ENCODE measurements at places on chromosomes 2 and 18.

DNA sequence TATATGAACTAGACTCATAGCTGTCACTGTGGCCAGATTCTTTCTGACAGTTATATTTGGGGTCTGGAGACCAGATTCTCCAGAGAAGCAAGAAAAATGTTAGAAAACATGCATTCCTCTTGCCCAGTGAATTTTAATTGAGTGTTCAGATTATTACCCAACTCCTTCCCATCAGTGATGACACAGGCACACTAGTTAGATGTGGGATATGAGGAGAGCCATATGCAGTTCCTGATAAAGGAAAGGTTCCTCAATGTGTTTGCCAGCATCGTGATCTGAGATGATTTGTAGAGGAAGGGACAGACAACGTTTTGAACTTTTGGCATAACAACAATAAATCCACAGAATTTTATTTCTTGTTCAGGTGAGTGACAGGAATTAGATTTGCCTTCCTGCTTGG lies 308.6 kb downstream of the PIEZO2 start:
- DNase-seq, result no peak

DNA sequence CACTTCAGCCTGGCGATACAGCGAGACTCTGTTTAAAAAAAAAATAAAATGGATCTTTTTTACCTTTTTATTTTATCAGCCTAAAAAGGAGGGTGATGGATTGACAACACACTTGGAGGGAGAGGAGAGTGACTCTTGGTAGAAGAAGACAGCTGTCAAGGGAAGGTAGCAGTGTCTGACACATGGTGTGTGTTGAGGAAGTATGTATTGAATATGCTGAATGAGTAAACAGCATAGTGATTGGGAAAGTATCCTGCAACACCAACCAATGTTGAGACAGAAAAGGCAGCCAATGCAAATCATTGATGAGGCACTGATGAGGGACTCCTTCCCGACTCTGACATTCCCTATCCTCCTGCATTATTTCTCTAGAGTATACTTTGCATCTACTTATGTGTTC lies 306.4 kb downstream of the LPIN1 start:
- no peak for DNase-seq

DNA sequence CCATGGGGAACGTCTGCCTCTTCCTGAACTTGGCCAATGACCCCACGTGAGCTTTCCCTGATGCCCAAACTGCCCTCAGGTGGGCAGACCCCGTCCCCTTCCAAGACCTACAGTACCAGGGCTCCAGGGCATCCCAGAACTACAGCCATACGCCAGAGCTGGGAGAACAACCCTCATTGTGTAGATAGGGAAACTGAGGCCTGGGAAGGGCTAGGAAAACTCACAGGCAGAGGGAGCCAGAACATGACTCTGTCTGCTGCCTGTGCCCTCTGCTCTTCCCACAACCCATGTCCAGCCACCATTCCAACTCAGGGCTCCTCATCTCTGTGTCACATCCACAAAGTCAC lies 16.8 kb upstream of the ANKRD53 start:
- no peak for DNase-seq

DNA sequence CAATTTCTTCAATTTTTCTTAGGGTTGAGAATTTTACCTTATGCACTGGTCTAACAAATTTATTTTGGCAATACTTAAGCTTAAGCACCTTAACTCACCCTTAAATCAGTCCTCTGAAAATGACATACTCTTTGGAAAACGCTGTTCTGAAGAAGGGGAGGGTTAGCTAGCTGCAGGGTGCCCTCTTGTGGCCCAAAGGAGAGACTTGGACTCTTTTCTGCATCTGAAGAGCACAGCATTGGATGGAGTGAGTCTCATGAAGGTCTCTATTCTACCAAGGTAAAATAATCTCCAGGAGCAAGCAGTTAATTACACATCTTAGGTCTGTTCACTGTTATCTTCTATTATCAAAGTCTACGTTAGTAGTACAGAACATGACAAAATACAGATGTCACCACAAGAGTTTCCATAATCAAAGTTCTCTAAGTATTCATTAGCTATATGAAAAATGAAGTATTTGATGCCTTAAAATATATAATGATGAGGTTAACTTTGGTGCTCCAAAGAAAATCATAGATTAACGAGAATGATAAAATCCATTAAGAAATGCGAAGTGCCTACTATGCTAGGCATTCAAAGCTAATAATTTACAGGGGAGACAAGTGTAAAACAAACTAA lies 24.4 kb downstream of the PUM2 start:
- DNase-seq, result peak; percentile 38
